Forelimb muscle (tissue), 1 donor: ENCODE measurements at places on chromosomes 2 and 18.

DNA sequence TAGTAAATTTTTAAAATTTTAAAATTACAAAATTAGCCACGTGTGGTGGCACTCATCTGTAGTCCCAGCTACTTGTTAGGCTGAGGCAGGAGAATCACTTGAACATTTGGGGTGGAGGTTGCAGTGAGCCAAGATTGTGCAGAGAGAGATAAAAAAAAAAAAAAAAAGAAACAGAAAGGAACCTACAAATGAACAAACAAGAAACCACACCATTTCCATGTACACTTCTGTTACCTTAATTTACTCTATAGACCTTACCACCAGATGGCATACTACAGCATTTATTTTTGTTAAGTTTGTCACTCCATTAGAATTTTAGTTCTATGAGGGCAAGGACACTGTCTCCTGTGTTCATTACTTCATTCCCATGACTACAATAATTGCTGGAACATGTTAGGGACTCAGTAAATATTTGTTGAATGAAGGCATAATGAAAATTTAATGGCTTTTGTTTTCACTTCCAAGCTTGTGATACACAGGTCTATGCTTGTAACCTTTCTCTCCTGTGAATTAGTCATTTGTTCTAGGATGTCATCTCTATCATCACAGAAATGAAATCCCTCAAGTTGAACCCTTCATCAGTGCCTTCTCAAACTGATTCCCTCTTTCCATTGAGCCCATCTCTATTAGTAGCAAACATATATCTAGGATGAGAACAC lies 76.0 kb downstream of the ARHGAP15 start:
- DNase-seq, result no peak

DNA sequence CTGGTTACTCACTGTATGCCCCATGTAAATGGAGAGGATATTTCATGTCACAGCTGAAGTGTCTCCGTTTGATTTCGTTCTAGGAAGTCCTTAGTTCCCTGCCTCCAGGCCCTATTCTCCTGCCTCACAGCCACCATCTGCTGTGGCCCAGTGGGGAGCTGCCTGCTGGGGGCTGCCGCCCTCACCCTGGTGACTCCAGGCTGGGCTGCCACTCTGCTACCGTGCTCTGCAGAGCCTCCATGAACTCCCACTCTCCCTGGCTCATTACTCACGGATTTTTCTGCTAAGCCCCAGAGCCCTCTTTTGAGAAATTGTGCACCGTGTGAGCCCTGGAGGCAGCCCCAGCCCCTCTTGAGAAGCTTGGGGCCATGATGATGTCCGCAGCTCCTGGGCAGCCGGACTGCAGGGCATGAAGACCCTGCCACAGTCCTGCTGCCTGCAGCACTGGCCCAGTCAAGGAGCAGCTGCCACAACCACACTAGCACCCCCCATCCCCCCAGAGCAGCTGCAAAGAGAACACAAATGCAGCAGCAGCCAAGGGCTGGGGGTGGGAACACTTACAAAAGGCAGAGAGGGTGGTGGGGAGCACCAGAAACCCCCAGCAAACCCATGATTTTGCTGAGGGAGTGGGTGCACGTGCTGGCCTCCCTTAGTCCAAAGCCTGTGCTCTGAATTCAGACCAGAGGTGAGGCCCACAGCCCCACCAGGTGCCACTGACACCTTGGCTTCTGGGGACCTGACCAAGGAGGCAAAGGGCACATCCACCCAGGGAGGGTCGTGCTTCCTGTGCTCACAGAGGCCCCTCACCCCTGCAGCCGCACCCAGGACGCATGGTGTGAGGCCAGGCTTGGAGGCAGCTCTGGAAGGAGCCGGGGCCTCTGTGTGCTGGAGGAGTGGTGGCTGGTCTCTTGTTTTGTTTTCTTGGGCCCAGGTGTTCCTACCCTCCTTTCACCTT lies 270.2 kb upstream of the RAB6C start:
- DNase-seq, result no peak

DNA sequence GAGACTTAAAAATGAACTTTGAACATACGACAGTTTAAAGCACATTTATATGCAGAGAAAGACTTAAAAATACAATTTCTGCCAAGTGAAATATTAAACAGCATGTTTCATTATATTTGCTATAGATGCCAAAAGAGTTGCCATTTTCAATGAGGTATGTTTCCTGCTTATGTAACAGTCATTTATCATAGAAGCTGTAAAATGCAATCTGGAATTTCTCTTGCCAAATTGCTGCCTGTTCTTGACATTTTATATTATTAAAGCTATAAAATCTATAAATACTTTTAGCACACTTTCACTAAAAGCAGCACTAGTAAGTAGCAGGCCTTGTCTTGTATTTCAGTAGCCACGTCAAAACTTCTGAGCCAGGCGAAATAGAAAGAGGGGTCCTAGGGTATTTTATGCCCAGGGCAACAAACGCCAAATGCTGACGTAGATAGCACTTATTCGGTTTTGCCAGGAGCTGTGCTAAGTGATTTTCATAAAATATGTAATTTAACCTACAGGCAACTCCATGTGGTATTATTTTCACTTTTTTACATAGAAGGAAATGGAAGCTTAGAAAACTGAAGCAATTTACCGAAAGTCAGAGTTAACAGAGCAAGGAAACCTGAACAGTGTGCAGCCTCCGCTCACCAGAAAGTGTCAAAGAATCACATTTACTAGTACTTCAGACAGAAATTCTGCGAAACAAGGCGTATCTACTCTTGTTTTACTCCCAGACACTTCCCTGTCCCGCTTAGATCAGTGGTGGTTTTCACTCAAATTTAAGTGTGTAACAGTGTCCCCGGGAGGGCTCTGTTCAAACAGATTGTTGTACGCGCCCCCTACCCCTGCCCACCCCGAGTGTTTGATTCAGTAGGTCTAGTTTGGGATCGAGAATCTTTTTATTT lies 1.2 kb upstream of the CYP20A1 start:
- DNase-seq, result no peak

- no peak for DNase-seq
Measured at GRCh38 chr2:165675551-165675968, 118.5 kb downstream of the GALNT3 start.
